ENCODE measurements at places on chromosomes 2 and 18. TPM values are rescaled to one million over a fixed set of nuclear protein-coding genes. Genes with fewer than 3 reads are reported as not detected.

UGT1A9 gene
- not detected for total RNA-seq

C2orf76 gene
- 18.3 TPM for total RNA-seq

- H3K27ac ChIP-seq: peak overlapping the region; percentile 57
- H3K4me3 ChIP-seq: no peak overlapping the region
- no peaks in the 10 kb centered on the region for H3K27me3 ChIP-seq
- H3K4me1 ChIP-seq: peaks cover 6% of the 10 kb centered on the region
- no peaks in the 10 kb centered on the region for H3K36me3 ChIP-seq
Measured at GRCh38 chr18:3037423-3037915, 24.5 kb upstream of the LPIN2 start.

CEP68 gene
- total RNA-seq: 5.1 TPM

GRCh38 chr18:8142131-8142711 lies 467.0 kb upstream of the RAB12 start:
- H3K27ac ChIP-seq: peak overlapping the region; percentile 56
- no peaks in the 10 kb centered on the region for H3K27me3 ChIP-seq
- H3K36me3 ChIP-seq: peaks cover 4% of the 10 kb centered on the region

DNA sequence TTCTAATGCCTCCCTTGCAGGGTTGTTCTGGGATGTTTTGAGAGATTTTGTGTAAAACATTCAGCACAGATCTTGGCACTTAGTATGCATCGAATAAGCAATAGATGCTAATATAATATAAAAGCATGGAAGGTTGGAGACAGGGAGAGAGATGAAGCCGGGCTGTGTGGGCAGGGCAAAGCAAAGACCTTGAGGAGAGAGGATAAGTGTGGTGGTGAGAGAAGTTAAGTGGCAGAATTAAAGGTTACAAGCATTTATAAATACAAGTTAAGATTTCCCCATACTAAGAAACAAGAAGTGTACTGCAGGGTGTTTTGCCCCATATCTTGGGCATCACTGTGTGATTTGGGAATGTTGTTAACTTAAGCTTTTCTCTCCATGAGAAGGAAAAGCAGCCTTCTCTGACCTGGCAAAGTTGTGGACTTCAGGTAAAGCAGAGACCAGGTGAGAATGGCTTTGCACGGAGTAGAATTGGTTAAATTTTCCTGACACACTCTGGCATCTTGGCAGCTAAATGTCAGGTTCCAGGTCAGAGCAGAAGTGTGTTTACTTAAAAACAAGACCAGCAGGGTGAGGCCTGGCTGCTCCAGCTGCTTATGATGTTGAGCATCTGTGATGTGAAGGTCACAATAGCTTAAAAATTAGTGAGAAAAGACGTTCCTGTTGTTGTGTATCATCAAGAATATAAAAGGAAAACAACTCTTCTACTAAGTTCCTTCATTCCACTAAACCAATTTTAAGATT lies 288.5 kb upstream of the HNMT start:
- no peaks in the 10 kb centered on the region for H3K27me3 ChIP-seq
- H3K4me1 ChIP-seq: no peaks in the 10 kb centered on the region
- H3K4me3 ChIP-seq: no peak overlapping the region
- DNase-seq: no peak
- no peak overlapping the region for H3K27ac ChIP-seq

GRCh38 chr2:101829429-101829828 lies 131.9 kb downstream of the MAP4K4 start:
- H3K27me3 ChIP-seq: no peaks in the 10 kb centered on the region
- H3K4me3 ChIP-seq: no peak overlapping the region
- peaks cover 56% of the 10 kb centered on the region for H3K36me3 ChIP-seq

DNA sequence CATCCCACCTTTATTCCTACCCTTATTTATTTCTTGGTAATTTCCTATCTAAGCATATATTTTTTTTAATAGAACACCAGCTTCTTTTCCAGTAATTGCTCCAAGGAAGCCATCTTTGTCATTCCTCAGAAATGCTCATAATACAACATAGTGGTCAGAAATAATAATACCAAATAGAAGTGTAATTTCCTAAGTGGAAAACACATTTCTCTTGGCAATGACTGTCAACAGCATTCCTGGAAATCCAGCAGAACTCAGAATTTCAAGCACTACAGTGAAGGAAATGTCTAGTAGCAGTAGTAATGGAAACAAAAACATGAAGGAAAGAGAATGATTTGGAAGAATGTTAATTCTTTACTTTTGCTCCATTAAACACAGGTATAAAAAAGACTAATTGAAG lies 56.6 kb downstream of the GDF7 start:
- no peaks in the 10 kb centered on the region for H3K4me1 ChIP-seq
- peaks cover 5% of the 10 kb centered on the region for H3K36me3 ChIP-seq
- DNase-seq: no peak
- no peak overlapping the region for H3K27ac ChIP-seq
- H3K4me3 ChIP-seq: no peak overlapping the region

CAPN14 gene
- not detected for total RNA-seq

- no peaks in the 10 kb centered on the region for H3K36me3 ChIP-seq
- DNase-seq: no peak
- H3K27me3 ChIP-seq: no peaks in the 10 kb centered on the region
- H3K4me1 ChIP-seq: 0 out of 2 replicates have a peak, but pooled peaks cover 3% of the 10 kb centered on the region
Measured at GRCh38 chr2:7632420-7632819, 715.2 kb downstream of the RNF144A start.

- no peak overlapping the region for H3K27ac ChIP-seq
- H3K4me1 ChIP-seq: no peaks in the 10 kb centered on the region
- DNase-seq: no peak
- no peak overlapping the region for H3K4me3 ChIP-seq
Measured at GRCh38 chr2:209094221-209094620, 329.6 kb upstream of the MAP2 start.

- H3K4me1 ChIP-seq: peaks cover 43% of the 10 kb centered on the region
- H3K36me3 ChIP-seq: no peaks in the 10 kb centered on the region
- no peak overlapping the region for H3K27ac ChIP-seq
- H3K4me3 ChIP-seq: no peak overlapping the region
- no peak for DNase-seq
- H3K27me3 ChIP-seq: no peaks in the 10 kb centered on the region
Measured at GRCh38 chr2:39484206-39484605, 47.1 kb upstream of the MAP4K3 start.

ANKRD30B gene
- not detected for total RNA-seq

GRCh38 chr2:238554468-238555315 lies 128.0 kb downstream of the ASB1 start:
- no peak overlapping the region for H3K27ac ChIP-seq
- no peak for DNase-seq
- no peaks in the 10 kb centered on the region for H3K36me3 ChIP-seq
- no peaks in the 10 kb centered on the region for H3K4me1 ChIP-seq

GRCh38 chr2:23388294-23388693 lies 3.3 kb downstream of the KLHL29 start:
- no peak overlapping the region for H3K27ac ChIP-seq
- peaks cover 30% of the 10 kb centered on the region for H3K4me1 ChIP-seq
- H3K36me3 ChIP-seq: no peaks in the 10 kb centered on the region
- DNase-seq: no peak

DNA sequence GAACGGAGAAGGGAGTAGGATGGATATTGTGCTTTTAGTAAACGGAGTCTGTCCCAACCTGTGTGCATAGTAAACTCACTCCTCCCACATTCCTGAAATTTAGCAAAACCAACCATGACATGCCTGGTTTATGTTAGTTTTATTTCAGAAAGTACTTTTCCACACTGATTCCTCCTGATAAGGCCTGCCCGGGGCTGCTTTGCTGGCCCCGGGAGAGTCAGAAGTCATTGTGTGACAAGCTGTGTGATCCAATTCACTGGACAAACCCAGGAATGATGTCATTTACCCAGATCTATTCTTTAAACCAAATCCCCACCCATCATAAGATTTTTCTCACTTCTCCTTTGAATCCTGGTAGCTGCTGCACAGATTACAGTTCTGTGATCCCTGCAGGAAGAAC lies 109.0 kb downstream of the SETBP1 start:
- peak overlapping the region; percentile 53 for H3K27ac ChIP-seq
- no peaks in the 10 kb centered on the region for H3K36me3 ChIP-seq
- peaks cover 77% of the 10 kb centered on the region for H3K4me1 ChIP-seq

- H3K27me3 ChIP-seq: no peaks in the 10 kb centered on the region
- no peak for DNase-seq
- H3K4me1 ChIP-seq: peaks cover 36% of the 10 kb centered on the region
- no peaks in the 10 kb centered on the region for H3K36me3 ChIP-seq
- H3K27ac ChIP-seq: no peak overlapping the region
- H3K4me3 ChIP-seq: no peak overlapping the region
Measured at GRCh38 chr2:221530653-221531037, 41.5 kb downstream of the EPHA4 start.

- H3K4me3 ChIP-seq: no peak overlapping the region
Measured at GRCh38 chr2:225616848-225617247, 217.3 kb downstream of the NYAP2 start.

- H3K27me3 ChIP-seq: no peaks in the 10 kb centered on the region
- no peaks in the 10 kb centered on the region for H3K4me1 ChIP-seq
- H3K36me3 ChIP-seq: no peaks in the 10 kb centered on the region
- no peak overlapping the region for H3K27ac ChIP-seq
- no peak for DNase-seq
- H3K4me3 ChIP-seq: no peak overlapping the region
Measured at GRCh38 chr2:186281726-186282125, 204.3 kb upstream of the ZC3H15 start.

- H3K36me3 ChIP-seq: no peaks in the 10 kb centered on the region
- H3K4me3 ChIP-seq: no peak overlapping the region
- peak overlapping the region; percentile 99 for H3K27ac ChIP-seq
- H3K4me1 ChIP-seq: peaks cover 69% of the 10 kb centered on the region
Measured at GRCh38 chr18:58785171-58785805, 79.4 kb upstream of the ZNF532 start.

GRCh38 chr2:109660046-109660860 lies 46.1 kb downstream of the SOWAHC start:
- no peak overlapping the region for H3K4me3 ChIP-seq
- no peaks in the 10 kb centered on the region for H3K36me3 ChIP-seq
- no peak overlapping the region for H3K27ac ChIP-seq
- H3K27me3 ChIP-seq: no peaks in the 10 kb centered on the region
- no peak for DNase-seq

GRCh38 chr2:98935111-98935770 lies 784 bp downstream of the CRACDL start:
- H3K4me1 ChIP-seq: peaks cover 7% of the 10 kb centered on the region
- H3K4me3 ChIP-seq: no peak overlapping the region
- H3K36me3 ChIP-seq: no peaks in the 10 kb centered on the region
- peaks cover 52% of the 10 kb centered on the region for H3K27me3 ChIP-seq

All from SJSA1 (cell line).